SW480 (cell line): ENCODE measurements at places on chromosomes 7 and 10.
A peak's percentile ranks its signal among the peaks of the same experiment; 100 is the strongest.

- DNase-seq, result peak; percentile 18
Observed at GRCh38 chr7:132577206-132578049, 1.2 kb upstream of the PLXNA4 start.

DNA sequence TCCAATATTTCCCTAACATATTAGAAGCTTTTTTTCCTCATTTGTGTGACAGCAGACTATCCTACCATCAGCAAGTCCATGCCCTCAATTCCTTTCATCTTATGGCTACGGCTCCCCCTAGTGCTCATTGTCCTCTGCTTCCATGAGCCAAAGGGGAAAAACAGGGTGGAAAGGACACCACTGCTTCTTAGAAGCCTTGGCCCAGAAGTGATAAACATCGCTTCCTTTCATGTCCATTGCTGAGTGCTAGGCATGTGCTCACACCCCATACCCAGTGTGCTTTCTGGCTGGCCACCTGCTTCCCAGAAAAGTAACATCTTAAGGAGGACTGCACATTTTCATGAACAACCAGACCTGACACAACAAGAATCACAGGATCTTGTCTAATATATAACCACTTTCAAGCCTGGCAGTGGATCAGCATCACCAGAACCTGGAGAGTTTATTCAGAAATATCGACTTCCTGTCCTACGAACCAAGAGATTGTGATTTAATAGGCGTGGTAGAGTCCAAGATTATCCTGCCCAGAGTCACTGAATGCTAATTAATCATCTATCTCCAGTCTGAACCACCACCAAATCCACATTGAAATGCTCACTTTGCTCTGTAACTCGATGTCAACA lies 650.5 kb upstream of the SORCS1 start:
- peak; percentile 27 for DNase-seq

DNA sequence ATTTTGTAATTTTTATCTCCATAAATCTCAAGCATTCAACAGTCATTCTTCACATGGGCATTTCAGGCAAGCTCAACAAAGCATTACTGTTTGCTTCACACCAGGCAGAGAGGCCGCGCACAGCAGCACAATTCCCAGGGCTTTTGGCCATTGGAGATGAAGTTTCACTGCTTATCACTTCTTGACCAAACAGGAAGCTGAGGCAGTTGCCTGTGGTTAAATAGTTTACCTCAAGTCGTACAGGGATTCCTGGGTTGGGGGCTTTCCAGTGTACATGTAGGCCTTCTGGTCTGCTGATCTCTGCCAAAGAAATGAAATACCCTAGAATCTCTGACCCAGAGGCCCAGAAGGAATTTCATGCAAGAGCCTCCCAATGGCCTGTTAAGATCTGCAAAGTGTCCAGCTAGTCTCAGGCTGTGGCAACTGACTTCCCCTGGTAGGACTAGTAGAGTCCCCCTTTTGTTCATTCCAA lies 11.2 kb upstream of the PRDX3 start:
- DNase-seq, result no peak

- DNase-seq, result no peak
Observed at GRCh38 chr7:4042402-4043045, 639.6 kb upstream of the FOXK1 start.

DNA sequence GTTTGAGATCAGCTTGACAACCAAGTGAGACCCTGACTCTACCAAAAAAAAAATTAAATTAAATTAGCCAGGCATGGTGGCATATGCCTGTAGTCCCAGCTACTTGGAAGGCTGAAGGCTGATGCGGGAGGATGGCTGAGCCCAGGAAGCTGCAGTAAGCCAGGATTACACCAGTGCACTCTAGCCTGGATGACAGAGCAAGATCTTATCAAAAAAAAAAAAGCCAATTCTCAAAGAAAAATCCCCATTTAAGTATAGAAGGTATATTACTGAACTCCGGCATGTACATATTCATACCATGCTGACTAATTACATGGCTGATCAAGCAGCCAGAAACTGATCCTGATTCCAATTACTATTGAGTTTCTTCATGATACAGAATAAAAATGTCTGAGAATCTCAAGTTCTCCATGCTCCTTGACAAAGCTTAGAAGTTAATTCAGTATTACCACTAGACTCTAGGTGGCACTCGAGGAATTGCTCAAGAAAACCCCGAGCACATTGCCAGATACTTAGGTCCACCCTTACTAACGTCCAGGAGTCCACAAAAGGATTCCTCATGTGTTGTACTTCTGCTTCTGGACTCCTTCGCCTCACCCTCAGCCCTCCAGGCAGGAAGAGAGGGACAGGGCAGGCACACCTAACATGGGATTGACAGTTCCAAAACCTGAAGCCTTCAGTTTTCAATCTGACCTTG lies 148.9 kb downstream of the PARD3 start:
- DNase-seq, result peak; percentile 50

DNA sequence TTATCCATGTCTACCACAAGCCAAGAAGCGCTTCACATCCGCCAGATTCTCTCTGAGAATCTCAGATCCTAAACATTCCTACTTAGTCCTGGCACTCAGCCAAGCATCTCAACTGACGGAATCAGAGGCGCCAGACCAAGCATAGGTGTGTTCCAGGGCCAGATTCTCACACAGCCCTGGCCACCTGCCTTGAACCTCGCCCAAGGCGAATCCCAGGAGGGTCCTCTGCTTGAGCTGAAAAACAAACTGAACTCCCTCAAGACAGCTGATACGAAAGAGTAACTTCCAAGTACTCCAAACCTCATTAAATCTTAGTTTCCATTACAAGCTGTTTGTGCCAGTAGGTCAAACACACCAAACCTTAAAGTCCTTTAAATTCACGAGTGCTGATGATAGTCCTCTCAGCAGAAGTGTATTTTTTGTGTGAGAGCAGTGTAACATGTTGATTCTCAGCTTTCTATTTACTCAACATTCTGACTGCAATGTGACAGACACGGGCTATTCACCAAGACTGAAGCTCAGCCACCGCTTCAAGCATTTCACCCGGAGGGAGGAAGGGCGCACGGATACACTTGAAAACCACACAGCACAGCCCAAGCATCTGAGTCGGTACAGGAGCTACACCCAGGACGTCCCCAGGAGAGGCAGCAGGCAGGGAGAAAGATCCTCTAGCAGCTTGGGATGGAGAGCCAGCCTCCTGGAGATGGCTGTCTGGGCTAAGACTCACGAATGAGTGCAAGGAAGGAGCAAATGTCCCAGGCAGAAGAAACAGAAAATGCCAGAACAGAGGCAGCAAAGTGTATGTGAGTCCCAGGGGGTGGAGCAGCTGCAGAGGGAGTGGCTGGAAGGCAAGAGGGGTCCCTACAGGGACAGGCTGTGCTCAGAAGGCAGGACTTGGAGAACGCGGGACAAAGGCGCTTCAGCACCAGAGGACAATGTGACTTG lies 6.0 kb downstream of the PARD3 start:
- DNase-seq, result no peak

GRCh38 chr7:51315393-51316261 lies 982 bp downstream of the COBL start:
- DNase-seq, result peak; percentile 99

DNA sequence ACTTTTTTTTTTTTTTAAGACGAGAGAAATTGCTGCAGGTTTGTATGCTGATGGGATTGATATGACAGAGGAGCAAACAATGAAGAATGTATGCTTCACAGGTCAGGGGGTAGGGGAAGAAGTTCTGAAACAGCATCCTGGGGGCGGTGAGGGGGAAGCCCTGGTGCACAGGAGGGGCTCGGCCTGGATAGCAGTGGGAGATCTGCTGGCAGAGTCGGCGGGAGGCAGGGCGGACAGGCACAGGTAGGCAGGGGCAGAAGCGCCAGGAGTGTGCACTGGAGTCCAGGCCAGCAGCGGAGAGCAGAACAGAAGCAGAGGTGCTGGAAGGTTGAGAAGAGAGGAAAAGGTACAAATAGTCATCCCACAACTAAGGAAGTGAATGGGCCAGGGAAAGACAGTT lies 175.4 kb downstream of the SNX10 start:
- no peak for DNase-seq

GRCh38 chr7:30928254-30928872 lies 16.7 kb downstream of the AQP1 start:
- no peak for DNase-seq

- DNase-seq, result no peak
Observed at GRCh38 chr7:113371416-113372043, 253.2 kb upstream of the SMIM30 start.

GRCh38 chr10:71842422-71842821 lies 8.6 kb downstream of the PSAP start:
- DNase-seq, result no peak

- DNase-seq, result no peak
Observed at GRCh38 chr10:77605466-77605865, 32.1 kb downstream of the KCNMA1 start.

- no peak for DNase-seq
Observed at GRCh38 chr10:20247891-20248708, 431.9 kb downstream of the PLXDC2 start.

DNA sequence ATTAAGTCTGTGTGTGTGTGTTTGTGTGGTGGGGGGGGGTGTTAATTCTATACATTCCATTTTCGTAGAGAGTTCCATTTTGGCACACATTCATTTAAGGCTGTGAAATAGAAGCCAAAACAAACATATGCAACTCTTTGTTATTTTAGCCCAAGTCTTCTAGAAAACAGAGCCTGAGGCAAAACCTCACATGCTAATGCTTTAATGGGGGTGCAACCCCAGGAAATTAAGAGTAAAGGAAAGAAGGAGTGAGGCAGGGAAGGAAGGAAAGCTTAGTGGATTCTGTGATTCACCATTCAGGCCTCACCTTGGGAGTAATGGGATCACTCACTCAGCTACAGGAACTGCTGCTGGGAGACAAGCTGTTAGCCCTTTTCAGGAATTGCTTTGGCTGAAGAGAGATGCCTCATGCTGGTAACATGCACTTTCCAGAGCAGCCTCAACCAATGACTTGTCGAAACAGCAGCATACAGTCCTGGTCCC lies 73.0 kb upstream of the CTTNBP2 start:
- no peak for DNase-seq

DNA sequence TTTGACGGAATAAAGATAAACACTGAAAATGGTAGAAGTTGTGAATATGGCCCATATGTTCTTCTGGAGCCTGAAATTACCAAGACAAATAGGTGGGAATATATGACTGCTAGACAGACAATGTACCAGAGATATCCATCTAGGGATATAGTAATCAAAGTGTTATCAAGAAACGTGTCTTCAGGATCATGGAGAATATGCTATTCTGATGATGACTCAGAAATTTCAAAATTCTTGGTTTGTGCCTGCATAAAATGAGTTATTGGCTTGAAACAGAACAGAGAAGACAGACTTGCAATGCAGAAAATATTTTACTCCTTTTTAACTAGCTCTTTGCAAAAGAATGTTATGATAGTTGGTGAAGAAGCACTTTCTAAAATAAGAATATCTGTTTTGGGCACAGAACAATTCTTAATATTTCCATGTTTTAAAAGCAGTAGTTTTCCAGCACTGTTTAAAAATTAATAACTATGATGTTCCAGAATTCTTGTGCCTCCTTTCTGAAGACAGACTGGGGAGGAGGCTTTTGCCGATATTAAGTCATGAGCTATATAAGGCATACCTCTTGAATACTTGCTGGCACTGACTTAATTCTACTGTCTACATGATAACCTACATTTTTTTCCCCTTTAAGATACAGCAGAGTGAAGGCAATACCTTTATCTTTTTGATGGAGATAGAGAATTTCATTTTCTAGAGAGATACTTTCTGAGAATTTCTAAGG lies 34.4 kb upstream of the CABCOCO1 start:
- no peak for DNase-seq

DNA sequence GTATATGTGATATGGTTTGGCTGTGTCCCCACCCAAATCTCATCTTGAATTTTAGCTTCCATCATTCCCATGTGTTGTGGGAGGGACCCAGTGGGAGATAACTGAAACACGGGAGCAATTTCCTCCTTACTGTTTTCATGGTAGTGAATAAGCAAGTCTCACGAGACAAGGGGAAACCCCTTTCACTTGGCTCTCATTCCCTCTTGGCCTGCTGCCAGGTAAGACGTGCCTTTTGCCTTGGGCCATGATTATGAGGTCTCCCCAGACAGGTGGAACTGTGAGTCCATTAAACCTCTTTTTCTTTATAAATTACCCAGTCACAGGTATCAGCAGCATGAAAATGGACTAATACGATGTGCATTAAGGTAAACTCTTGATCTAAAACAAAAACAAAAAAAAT lies 357.1 kb upstream of the AOAH start:
- no peak for DNase-seq

- no peak for DNase-seq
Observed at GRCh38 chr7:151987748-151988529, 31.7 kb downstream of the GALNTL5 start.

- no peak for DNase-seq
Observed at GRCh38 chr7:37365405-37365804, 83.3 kb downstream of the ELMO1 start.

GRCh38 chr10:47457826-47458225 lies 26.1 kb downstream of the ANXA8 start:
- no peak for DNase-seq

DNA sequence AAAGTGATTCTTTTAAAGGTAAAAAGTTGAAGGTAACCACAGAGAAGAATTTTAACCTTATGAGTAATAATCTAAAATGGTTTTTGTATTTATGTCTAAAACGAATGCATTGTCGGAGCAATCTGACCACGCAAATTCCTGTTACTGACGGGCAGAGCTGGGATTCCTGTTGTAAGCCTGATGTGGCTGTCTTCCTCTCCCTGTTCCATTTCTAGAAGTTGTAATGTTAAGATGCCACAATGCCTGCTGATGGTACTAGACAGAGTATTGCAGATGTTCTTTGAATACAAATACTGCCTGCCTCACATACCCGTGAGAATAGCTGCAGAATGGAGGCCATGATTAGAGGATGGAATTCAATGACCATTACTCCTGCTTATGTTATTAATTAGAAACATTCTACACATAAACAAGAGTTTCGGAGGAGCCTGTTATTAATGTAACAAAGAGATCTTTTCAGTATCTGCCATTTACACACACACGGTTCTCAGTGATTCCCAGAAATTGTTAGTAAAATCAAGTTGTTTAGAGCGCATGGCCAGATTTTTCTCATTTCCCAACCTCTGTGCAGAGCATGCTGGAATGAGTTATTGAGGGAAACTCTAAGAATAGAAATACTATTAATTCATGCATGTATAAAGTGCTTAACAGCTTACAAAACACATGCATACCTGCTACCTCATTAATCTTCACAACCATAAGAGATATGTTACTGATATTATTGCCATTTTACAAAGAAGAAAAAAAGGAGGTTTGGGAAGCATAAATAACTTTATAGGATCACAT lies 196.8 kb downstream of the PTN start:
- DNase-seq, result no peak

DNA sequence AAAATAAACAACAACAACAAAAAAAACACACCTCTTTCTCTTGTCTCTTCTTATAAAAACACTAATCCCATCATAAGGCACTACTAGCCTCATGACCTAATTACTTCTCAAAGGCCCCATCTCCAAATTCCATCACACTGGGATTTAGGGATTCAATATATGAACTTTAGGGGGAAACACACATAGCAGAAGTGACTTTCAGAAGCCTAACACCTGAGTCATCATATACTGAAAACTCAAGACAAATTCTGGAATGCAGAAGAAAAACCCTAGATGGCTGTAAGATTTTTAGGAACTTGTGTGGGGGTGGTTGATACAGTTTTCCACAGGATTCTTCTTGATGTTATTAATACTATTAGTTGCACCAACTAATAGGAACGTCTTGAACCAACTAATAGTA lies 33.7 kb upstream of the CSTF2T start:
- no peak for DNase-seq

- DNase-seq, result no peak
Observed at GRCh38 chr10:110649347-110650264, 5.5 kb downstream of the RBM20 start.
